Aorta (tissue), 5 donors: ENCODE measurements at places on chromosomes 13 and 19.
A peak's percentile ranks its signal among the peaks of the same experiment; 100 is the strongest.

GRCh38 chr19:39083983-39084731 is at the start of gene ACP7:
TSS of gene ACP7 (plus strand) at chr19:39084368. CDS start at chr19:39085270, 902 bp downstream.
- no peak for DNase-seq

DNA sequence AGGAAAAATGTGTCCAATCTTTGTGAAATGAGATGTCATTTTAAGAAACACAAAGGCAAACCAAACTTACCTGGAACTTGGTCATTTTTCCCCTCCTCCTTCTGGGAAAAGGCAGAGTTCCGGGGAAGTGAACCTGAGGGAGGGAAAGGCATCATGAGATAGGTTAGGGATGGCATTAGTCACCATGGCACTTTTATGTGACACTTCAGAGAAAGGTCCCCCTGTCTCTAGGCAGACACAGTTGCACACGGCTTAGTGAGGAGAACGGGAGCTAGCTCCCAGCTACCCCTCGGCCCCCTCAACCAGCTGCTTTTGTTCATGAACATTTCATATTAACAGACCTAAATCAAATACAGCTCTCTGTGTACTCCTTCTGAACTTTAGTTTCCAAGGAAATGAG is 1.5 kb downstream of the ZNF235 start:
- DNase-seq, result no peak

- DNase-seq, result no peak
Observed at GRCh38 chr19:5641171-5641570, 18.3 kb downstream of the SAFB start.

- DNase-seq, result peak; percentile 84
Observed at GRCh38 chr19:40705362-40705651, 11.4 kb downstream of the COQ8B start.

DNA sequence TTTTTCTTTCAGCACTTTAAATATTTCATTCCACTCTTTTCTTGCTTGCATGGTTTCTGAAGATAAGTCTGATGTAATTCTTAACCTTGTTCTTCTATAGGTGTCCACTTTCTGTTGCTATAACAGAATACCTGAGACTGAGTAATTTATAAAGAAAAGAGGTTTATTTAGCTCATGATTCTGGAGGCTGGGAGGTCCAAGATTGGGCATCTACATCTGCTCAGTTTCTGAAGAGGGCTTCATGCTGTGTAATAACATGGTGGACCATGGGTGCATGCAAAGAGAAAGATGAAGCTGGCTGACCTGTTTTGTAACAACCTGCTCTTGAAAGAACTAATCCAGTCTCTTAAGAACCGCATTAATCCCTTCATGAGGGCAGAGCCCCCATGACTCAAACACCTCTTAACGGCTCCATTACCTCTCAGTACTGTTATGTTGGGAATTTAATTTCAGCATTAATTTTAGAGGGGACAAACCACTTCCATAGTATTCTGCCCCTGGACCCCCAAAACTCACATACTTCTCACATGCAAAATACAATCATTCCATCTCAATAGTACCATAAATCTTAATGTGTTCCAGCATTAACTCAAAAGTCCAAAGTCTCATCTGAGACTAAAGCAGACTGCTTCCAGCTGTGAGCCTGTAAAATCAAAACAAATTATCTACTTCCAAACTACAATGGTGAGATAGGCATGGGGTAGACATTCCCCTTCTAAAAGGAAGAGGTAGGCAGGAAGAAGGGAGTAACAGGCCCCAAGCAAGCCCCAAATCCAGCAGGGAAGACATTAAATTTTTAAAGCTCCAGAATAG is 9.6 kb upstream of the FGF9 start:
- DNase-seq, result no peak

DNA sequence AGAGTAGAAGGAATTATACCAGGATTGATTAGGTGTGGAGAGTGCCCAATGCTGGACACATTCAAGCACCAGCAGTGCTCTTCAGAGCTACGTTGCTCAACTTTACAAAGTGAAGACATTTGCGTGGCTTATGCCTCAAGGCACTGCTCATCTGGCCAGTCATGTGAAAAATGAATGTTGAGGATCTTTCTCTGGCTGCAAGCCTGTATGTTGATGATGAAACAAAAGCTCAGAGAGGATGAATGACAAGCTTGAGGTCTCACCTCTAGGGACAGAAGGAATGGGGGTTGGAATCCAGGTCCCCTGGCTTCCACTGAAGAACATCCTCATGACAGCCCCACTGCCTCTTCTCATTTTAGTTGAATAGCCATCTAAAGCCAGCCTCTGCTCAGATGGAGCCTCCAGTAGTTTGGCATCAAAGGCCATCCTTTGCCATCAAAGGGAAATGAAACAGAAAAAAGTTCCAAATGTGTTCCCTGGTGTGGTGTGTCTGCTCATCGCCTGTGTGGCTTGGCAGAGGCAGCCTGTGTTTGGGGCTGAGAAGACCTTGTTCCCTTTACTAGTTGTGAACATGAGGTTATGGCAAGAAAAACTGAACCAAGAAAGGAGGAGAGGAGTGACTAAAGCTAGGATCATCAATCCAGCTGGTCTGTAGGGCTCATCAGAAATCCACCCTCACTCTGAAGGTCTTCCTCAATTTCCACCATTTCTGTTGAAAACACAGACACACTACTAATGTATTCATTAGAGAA is 114.0 kb upstream of the KL start:
- DNase-seq, result no peak

GRCh38 chr13:100921139-100921538 is 246.5 kb upstream of the TMTC4 start:
- DNase-seq, result no peak

- no peak for DNase-seq
Observed at GRCh38 chr19:57075801-57076492, 43.8 kb upstream of the USP29 start.

DNA sequence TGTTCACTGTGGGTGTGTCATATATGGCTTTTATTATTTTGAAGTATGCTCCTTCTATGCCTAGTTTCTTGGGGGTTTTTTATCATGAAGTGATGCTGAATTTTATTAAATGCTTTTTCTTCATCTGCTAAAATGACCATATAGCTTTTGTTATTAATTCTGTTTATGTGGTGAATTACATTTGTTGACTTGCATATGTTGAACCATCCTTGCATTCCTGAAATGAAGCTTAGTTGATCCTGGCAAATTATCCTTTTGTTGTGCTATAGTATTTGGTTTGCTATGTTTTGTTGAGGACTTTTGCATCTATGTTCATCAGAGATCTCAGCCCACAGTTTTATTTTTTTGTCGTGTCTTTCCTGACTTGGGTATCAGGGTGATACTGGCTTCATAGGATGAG is 12.1 kb downstream of the GPC6 start:
- DNase-seq, result no peak

- DNase-seq, result no peak
Observed at GRCh38 chr13:50152655-50153309, 137.5 kb downstream of the KCNRG start.

GRCh38 chr19:52189735-52190486 is at the start of gene PPP2R1A:
TSS of gene PPP2R1A (plus strand) at chr19:52190052. CDS start at chr19:52190097, 45 bp downstream.
- DNase-seq, result peak; percentile 99

- DNase-seq, result no peak
Observed at GRCh38 chr13:31957772-31958171, 73.8 kb upstream of the FRY start.
